ENCODE measurements at places on chromosomes 12 and 14.

DNA sequence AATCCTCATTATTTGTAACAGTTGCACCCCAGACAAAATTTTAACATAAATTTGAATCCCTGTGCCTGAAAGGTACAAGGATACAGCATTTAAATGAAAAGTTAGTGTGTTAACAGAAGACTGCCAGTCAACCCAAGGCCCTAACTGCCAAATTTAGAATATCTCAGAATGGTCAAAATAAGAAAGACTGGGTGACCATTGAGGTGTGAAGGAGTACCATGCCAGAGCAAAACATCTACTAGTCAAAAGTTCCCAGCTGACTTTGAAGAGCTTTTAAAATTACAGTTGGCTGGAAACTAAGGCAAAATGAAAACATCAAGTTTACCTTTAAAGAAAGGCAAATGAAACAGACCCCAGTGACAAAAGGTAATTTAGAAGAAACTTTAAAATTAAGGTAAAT is 18.4 kb downstream of the SAV1 start:
- DNase-seq: no peak

GRCh38 chr12:20490213-20490612 is 121.9 kb downstream of the PDE3A start:
- no peak for DNase-seq

GRCh38 chr12:24328261-24328660 is 378.8 kb upstream of the SOX5 start:
- no peak for DNase-seq

- DNase-seq: no peak
Measured at GRCh38 chr12:116565963-116566362, 6.8 kb downstream of the MAP1LC3B2 start.

- peak; percentile 43 for DNase-seq
Measured at GRCh38 chr14:35046751-35047536, 872 bp downstream of the FAM177A1 start.

Data from CD4-positive, alpha-beta T cell treated with Interleukin-6 at 100 ng/mL for 8 hours (primary cell).